Skeletal muscle cell (primary cell): ENCODE measurements at places on chromosomes 1 and 21.

DNA sequence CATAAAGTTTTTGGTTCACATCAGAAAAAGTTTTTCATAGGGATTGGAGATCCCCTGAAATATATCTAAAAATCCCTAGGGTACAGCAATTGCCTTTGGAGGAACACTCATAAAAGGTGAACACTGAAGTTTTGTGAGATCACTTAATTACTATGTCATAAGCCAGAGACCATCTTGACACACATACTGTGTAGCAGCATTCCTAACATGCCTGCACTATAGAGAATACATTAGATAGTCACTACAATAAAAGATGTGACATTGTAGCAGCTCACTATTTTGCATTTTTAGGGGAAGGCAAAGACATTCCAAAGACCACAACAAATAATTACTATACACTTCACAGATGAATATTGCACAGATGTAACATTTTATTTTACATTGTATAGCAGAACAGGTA is 779.9 kb downstream of the KCNT2 start:
- DNase-seq = no peak

- no peak for DNase-seq
Measured at GRCh38 chr1:172298141-172298540, 122.3 kb upstream of the C1orf105 start.

- DNase-seq = no peak
Measured at GRCh38 chr1:205251576-205251975, 23.8 kb downstream of the TMCC2 start.

- DNase-seq = no peak
Measured at GRCh38 chr1:54273795-54274163, 73.8 kb downstream of the MRPL37 start.

DNA sequence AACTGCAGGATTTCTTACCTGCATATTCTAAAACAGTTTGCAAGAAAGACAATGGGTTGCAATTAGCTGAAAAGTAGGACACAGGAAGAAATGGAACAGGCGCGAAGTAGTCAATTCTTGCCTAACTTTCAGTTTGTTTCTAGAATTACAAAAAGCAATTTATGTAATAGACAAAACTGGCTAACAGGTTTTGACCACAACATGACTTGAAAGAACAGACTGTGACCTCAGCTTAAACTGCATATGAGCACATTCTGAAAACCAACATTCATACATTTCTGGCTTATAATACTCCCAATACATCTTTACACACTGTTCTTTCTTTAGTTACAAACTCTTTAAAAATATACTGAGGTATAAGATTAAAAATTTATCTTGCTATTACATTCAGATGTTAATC is 405.9 kb upstream of the B3GALT2 start:
- DNase-seq = no peak

GRCh38 chr1:35650416-35650815 is 9.1 kb upstream of the PSMB2 start:
- DNase-seq = no peak
